ENCODE measurements at places on chromosomes 16 and 17.

DNA sequence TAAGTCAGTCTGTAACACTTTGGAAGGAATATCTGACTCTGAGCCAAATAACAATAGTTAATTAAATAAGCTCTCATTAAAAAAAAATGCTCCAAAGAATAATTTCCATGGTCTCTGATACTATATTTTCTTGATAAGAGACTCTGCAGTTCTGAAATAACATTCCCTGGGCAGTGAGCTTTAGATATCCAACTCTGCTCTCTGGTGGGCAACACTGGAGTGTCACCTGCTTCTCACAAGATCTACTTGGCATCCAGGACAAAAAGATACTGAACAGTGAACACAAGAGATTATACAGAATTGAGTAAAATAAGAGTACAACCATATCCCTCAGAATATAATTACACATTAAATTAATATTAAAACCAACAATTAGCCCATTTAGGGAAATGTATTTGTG lies 13.7 kb downstream of the BLMH start:
- no peak for DNase-seq

DNA sequence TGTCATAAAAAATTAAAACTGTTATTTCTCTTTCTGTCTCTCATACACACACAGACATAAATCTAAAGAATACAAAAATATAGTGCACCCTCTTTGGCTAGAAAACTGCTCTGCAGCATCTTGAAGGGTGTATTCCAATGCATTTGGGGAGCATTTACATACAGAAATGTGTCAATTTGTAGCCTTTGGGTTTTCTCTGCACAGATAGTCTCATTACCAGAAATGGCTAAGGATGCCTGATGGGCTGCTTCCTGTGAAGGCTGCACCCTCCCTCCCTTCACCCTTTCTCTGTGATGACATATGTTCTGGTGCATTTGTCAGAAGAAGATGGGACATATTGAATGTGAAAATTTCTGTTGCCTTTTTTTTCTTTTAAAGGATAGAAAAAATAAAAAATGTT lies 1239.3 kb downstream of the CDH11 start:
- no peak for DNase-seq

GRCh38 chr16:2914233-2914632 lies 2.5 kb downstream of the FLYWCH1 start:
- no peak for DNase-seq

- no peak for DNase-seq
Observed at GRCh38 chr17:8484465-8484864, 48.8 kb downstream of the NDEL1 start.

DNA sequence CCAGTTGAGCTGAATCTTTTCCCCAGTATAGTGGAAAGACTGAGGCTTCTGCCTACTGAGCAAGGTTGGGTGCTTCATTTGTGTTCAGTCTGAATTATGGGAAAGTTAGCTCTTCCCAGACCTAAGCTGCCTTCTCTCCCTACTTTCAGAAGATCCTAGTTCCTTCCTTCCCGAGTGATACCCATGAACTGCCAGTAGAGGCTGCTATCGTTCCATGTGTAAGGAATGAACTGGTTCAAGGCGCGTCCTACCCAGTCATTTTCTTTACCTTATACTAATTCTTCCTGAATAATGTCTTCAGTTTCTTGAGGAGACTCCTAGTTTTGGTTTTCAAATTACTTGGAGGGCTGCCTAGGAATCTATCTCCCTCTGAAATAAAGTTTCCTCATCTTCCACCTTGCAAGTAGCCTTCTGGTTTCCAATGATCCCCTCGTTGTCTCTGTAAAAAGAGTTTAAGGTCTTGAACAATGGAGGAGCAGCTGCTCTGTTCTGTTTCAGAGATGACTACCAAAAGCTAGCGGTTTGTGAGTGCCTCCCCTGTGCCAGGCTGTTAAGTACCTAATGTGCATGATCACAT lies 934 bp upstream of the AOC2 start:
- no peak for DNase-seq

DNA sequence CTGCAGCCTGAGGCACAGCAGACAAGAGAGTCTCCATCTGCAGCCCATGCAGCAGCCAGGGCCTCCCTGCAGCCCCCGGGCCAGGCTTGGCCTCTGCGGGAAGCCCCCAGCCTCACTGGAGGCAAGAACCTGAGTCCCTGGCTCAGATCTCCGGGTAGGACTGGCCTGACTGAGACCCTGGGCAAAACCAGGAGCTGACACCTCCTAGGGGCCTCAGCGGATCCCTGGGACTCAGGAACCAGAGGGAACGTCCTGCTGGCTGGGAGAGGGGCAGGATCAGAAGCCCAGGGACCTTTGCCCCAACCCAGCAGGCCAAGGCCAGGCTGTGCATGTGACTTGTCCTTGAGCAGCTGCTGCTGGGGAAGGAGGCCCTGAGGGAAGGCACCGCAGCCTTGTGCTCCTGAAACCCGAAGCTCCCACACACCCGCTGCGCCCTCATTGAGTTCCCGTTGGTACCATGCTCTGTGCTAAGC lies 1.7 kb upstream of the PRSS21 start:
- no peak for DNase-seq

GRCh38 chr16:21600031-21600773 lies 825 bp downstream of the METTL9 start:
- no peak for DNase-seq

- DNase-seq: no peak
Observed at GRCh38 chr16:50360033-50360778, 8.6 kb downstream of the BRD7 start.

DNA sequence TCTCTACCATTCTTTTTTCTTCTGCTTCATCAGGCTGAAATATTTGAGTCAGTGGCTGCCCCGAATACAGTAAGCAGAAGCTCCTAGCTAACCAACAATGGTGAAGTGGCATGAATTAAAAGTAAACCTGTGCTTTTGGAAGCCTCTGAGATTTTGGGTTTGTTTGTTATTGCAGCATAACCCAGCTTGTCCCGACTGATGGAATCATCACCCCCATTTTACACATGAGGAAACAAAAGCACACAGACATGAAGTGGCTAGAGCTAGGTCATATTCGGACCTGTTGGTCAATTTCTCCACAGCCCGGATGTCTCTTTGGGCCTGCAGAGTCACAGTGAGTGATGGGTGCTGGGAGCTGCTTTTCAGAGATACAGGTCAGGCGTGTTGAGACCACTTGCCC lies 39.4 kb downstream of the IRX5 start:
- DNase-seq: no peak

DNA sequence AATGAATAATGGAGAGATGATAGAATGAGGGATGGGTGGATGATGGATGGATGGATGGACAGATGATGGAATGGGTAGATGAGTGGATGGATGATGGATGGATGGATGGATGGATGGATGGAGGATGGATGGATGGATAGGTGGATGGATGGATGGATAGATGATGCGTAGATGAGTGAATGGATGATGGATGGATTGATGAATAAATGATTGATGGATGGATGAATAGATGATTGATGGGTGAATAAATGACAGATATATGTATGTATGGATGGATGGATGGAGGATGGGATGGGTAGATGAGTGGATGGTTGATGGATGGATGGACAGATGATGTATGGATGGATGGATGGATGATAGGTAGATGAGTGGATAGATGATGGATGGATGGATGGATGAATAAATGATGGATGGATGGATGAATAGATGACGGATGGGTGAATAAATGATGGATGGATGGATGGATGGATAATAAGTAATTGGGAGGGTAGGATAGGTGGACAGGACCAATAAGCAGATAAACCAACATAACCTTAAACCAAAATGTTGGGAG lies 7.9 kb downstream of the TRPV3 start:
- DNase-seq: no peak

- no peak for DNase-seq
Observed at GRCh38 chr17:80402959-80403358, 12.0 kb upstream of the ENDOV start.

- DNase-seq: no peak
Observed at GRCh38 chr16:4860727-4861342, 13.6 kb downstream of the UBN1 start.

DNA sequence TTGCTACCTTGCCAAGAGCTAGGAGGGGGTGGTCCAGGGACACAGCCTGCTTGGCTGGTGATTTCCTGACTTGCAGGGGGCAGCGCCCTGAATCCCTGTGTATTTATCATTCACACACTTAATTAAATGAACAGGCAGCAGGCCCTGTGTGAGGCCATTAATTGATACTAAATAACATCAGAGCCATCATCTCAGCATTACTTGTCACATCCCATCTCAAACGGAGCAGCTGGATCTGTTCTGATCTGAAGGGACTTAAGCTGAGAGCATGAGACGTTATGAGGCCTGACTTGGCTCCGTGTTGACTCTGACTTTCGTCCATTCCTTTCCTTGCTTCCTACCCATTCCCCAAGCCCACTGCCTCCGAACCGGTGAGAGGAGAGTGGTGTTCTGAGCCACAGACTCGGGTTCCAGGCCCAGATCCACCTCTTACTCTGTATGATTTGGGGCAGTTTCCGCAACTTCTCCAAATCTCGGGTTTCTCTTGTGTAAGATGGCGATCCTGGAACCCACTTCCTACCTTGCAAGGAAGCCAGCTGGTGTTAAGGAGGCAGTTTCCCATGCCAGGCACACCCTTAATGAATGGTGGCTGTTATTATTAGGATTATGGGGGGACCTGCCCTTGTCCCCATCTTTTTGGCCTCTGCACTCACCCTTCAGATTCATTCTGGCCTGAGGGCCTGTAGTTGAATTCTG lies 33.8 kb downstream of the CACNA1G start:
- no peak for DNase-seq

GRCh38 chr16:58628845-58629732 lies 537 bp downstream of the CNOT1 start:
- peak; percentile 40 for DNase-seq

DNA sequence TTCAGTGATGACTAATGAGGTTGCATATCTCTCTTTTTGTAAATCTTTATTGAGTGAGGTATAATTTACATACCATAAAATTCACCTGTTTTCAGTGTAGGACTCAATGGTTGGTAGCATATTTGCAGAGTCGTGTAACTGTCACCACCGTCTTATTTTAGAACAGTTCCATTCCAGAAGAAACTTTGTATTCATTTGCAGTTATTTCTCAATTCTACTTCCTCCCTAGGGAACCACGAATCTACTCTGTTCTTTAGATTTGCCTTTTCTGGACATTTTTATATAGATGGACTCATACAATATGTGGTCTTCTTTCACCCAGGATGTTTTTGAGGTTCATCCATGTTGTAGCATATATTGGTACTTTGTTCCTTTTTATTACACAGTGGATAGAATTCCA lies 3.7 kb downstream of the FTO start:
- DNase-seq: no peak

GRCh38 chr17:269616-270514 lies 82.7 kb downstream of the RPH3AL start:
- no peak for DNase-seq

DNA sequence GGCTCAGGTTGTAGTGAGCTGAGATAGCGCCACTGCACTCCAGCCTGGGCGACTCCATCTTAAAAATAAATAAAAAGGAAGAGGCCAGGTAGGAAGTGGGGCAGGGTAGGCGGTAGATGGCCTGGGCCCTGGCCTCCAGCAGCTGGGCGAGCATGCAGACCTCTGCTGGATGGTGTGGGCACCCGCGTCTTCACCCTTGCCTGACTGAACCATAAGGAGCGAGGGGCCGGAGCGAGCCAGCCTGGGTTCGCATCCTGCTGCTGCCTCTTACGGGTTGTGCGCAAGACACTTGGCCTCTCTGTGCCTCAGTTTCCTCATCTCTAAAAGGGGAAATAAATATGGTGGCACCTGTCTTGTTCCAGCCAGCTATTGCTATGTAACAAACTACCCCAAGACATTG lies 146.1 kb upstream of the GSE1 start:
- DNase-seq: no peak

DNA sequence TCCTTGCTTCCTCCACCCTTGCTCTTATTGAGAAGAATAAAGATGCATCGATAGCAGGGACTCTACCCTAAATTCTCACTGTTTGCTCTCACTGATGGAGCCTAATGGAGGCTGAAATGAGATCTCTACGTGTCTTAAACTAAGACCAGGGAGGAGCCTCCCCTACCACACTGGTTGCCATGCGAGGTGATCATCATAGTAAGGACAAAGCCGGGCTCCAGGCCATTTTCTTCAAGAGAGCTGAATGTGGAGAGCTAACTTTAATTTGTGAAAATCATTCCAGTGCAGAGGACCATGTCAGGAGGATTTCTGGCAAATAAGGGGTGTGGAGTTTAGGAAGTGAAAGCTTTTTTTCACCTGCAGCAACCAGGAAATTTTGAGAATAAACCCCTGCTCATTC lies 5.6 kb downstream of the CDH11 start:
- DNase-seq: no peak

GRCh38 chr17:42709561-42709960 lies 27.2 kb downstream of the CNTNAP1 start:
- DNase-seq: no peak
